Activated naive CD8-positive, alpha-beta T cell treated with anti-CD3 and anti-CD28 coated beads for 36 hours (primary cell): ENCODE measurements at places on chromosomes 6 and 20. TPM values are rescaled to one million over a fixed set of nuclear protein-coding genes. Genes with fewer than 3 reads are reported as not detected.

DNA sequence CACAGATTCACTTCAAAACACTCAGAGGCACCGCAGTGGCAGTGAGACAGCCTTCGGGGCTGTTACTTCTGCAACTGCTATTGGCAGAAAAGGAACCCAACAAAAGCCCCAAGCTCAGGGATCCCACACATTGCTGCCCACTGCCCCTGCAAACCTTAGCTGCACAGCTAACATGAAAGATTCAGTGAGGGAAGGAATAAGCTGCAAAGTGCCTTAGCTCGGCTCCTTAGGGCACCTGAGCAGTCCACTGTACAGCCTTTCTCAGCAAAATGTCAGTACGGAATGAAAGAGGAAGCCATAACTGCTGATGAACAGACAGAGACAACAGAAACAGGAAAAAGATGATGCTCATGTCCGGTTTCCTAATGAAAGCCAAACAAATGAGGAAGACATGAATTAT is 179.7 kb upstream of the SHLD1 start:
- H3K27ac ChIP-seq, result peak overlapping the region; percentile 49
- H3K4me1 ChIP-seq, result peaks cover 14% of the 10 kb centered on the region
- peaks cover 27% of the 10 kb centered on the region for H3K36me3 ChIP-seq
- no peaks in the 10 kb centered on the region for H3K27me3 ChIP-seq
- no peak overlapping the region for H3K4me3 ChIP-seq

- H3K4me3 ChIP-seq, result no peak overlapping the region
- no peak overlapping the region for H3K27ac ChIP-seq
- H3K4me1 ChIP-seq, result no peaks in the 10 kb centered on the region
- DNase-seq, result no peak
- H3K27me3 ChIP-seq, result peaks cover 9% of the 10 kb centered on the region
- no peaks in the 10 kb centered on the region for H3K36me3 ChIP-seq
Measured at GRCh38 chr20:23659989-23660837, 22.5 kb upstream of the CST3 start.

DNA sequence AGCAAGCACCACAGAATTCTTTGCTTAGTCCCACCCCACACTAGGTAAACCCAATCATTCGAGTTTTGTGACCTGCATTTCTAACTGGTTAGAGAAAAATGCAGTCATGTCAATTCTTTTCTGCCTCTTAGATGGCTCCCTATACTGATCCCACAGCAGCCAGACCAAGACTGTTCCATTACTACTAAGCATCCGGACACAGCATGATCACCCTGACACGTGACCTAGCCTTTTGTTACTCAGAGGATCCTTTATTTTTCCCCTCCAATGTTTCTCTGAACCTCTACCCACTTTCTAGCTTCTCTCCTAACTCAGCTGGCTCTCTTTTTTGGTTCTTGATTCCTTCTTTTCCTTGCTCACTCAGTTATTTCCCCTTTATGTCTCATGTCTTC is 87.9 kb downstream of the PDE10A start:
- DNase-seq, result no peak
- H3K27me3 ChIP-seq, result peaks cover 3% of the 10 kb centered on the region
- H3K36me3 ChIP-seq, result no peaks in the 10 kb centered on the region
- no peak overlapping the region for H3K4me3 ChIP-seq
- no peak overlapping the region for H3K27ac ChIP-seq

- no peak overlapping the region for H3K4me3 ChIP-seq
- H3K27ac ChIP-seq, result no peak overlapping the region
- H3K27me3 ChIP-seq, result peaks cover 95% of the 10 kb centered on the region
Measured at GRCh38 chr6:149934249-149935156, 7.3 kb upstream of the ULBP2 start.

DNA sequence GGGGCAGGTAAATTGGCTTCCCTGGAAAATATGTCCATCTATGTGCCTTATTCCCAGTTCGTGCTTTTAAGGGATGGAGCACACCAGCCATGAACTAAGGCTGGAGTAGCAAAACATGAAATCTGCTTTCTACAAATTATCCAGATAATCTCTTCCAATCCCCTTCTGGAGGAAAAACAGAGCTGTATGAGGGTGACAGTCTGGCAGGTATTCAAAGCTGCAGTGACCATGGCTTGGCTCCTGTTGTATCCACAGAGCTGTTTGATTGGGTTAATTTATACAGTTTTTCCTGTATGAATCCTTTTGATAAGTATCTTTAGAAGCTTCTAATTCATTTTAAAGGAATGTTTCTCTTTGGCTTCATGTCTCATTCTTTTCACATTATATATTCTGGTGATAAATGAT is 144.4 kb downstream of the AIG1 start:
- H3K4me1 ChIP-seq, result peaks cover 8% of the 10 kb centered on the region
- DNase-seq, result no peak
- H3K36me3 ChIP-seq, result peaks cover 27% of the 10 kb centered on the region

- H3K27me3 ChIP-seq, result no peaks in the 10 kb centered on the region
- no peak overlapping the region for H3K27ac ChIP-seq
- no peak overlapping the region for H3K4me3 ChIP-seq
- no peak for DNase-seq
Measured at GRCh38 chr20:44901974-44902373, 7.9 kb upstream of the PABPC1L start.

DNA sequence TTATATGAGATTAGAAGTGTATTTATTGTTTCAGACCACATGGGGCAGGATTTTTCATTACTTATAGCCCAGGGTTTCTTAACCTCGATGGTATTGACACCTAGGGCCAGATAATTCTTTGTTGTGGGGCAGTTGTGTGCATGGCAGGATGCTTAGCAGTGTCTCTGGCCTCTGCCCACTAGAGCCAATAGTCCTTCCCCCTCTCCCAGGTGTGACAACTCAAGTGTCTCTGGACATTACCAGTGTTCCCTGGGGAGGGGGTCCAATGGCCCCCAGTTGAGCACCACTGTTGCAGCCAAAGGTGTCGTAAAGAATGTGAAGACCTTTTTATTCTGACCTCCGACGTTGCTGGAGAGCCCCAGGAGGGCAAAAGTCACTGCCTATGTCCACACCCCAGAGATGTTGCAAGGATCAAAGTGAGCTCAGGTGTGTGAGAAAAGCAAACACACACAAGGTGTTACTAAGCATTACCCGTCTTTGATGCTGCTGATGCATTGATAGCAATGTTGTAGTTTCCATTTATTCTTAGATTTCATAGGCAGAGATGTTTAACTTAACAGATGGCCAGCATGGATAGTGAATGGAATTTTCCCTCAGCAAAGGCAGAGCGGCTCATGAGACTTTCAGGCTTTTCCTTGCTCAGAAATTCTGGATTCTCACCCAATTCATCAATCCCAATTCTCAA is 22.2 kb downstream of the BANF2 start:
- no peaks in the 10 kb centered on the region for H3K36me3 ChIP-seq
- H3K4me1 ChIP-seq, result no peaks in the 10 kb centered on the region
- DNase-seq, result no peak

DNA sequence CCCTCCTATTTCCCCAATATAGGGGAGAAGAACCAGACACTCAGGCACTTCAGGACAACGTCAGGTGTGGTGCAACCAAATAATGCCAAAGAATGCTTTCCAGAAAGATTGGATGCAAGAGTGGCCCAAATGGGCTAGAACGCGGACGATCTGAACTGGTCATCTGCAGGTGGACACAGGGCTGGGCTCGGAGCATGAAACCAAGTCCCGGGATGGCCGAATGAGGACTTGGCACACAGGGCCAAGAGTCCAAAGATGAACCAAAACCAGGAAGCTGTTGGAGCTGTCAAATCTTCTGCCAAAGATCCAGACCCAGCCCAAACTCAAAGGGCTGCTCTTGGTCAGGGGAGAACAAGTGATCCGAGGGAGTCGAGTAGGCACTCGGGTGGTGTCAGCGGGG is 143.9 kb upstream of the ARID1B start:
- no peak overlapping the region for H3K27ac ChIP-seq
- no peaks in the 10 kb centered on the region for H3K36me3 ChIP-seq
- DNase-seq, result no peak
- no peaks in the 10 kb centered on the region for H3K27me3 ChIP-seq

DNA sequence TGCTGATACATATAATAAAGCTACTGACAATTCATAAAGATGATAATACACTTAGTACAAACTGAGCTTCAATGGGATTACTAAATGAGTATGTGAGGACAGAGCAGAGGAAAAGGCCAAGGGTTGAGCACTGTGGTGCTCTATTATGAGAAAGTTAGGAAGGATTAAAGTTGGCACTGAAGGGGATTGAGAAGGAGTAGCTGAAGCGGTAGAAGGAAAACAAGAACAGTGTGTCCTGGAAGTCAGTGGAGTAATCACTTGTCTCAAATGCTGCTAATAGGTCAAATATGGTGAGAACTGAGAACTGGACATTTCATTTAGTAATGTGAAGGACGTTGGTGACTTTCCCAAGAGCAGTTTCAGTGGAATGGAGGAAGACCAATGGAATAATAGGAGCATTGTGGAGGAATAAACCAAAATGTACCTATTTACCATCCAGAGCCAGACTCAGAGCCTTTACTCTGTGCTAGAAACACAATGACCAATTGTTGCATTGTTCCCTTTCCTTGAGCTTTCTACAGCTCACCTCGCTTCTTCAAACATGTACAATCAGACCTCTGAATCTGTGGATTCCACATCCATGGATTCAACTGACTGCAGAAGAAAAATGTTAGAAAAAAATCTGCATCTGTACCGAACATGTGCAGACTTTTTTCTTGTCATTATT is 255.9 kb downstream of the LAMA2 start:
- no peak overlapping the region for H3K4me3 ChIP-seq
- H3K27ac ChIP-seq, result no peak overlapping the region
- H3K36me3 ChIP-seq, result no peaks in the 10 kb centered on the region
- H3K27me3 ChIP-seq, result peaks cover 8% of the 10 kb centered on the region
- DNase-seq, result no peak

DNA sequence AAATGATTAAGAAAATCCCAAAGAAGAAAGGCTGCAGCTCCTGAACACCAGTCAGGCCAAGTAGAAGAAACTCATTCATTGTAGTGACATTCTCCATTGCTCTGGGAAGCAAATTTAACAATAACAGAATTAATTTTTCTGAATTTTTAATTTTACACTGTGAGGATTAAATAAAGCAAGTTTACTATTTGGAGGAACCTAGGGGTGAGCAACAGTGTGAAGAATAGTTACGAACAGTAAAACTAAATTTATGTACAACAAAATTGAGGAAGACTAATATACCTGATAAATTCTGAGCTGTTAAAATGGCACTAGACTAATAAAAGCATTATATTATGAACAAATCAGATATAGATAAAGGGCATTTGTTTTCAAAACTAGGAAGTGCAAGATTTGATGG is at the start of gene OR12D3:
Gene OR12D3 (minus strand): TSS at position 101 of the 400 bp plus-strand sequence. CDS start 4 bp downstream, at position 97.
- H3K4me3 ChIP-seq, result no peak within 1 kb of the TSS
- peaks cover 43% of the 10 kb centered on the region for H3K27me3 ChIP-seq
- no peak within 1 kb of the TSS for H3K27ac ChIP-seq
- H3K36me3 ChIP-seq, result no peaks in the 10 kb centered on the region

GRCh38 chr6:47141171-47141570 is 99.0 kb upstream of the ADGRF1 start:
- peaks cover 4% of the 10 kb centered on the region for H3K4me1 ChIP-seq
- peaks cover 5% of the 10 kb centered on the region for H3K27me3 ChIP-seq
- no peak overlapping the region for H3K4me3 ChIP-seq
- no peak overlapping the region for H3K27ac ChIP-seq
- no peaks in the 10 kb centered on the region for H3K36me3 ChIP-seq

TMEM151B gene
- not detected for total RNA-seq

PRDM13 gene
- not detected for total RNA-seq

NFYA gene
- 24.5 TPM for total RNA-seq

WFDC12 gene
- total RNA-seq, result not detected
